SK-N-SH (cell line): ENCODE measurements at places on chromosomes 12 and 14.

DNA sequence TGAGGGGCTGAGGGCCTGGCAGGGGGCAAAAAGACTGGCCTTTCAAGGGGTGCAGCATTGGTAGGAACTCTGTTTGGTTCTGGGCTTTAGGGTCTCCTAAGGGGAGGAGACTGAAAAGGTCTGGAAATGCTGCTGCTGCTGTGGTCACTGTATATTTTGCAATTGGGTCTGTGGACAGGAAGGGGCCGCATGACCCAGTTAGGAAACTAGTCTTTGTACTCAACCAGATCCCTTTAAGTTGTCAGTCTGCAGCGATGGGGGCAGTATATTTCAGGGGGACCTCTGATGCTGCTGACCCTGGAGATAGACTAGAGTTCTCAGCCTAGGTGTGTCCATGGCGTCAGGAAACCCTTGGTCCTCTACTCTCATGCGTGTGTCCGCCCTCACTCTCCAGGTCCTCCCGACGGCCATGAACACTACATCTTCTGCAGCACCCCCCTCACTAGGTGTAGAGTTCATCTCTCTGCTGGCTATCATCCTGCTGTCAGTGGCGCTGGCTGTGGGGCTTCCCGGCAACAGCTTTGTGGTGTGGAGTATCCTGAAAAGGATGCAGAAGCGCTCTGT, 4.0 kb downstream of the LTB4R start:
- DNase-seq, result no peak

DNA sequence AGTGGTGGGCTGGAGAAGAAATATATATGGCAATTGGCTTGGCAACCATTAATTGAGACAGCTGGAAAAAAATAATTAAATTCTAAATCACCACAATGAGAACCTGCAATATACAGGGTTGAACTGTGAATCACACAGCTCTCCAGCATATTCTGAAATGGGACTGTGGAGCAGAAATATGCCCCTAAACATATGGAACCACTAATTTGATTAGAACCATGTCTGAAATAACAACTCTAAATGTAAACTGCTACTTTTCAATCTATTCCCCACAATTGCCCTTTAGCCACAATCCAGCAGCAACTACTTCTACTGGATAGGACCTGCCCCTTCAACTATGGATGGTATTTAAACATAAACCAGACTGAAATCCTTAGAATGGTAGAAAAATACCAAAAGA, 330.4 kb downstream of the TRHDE start:
- no peak for DNase-seq

GRCh38 chr12:15688202-15688736, 100.9 kb downstream of the EPS8 start:
- DNase-seq, result no peak

DNA sequence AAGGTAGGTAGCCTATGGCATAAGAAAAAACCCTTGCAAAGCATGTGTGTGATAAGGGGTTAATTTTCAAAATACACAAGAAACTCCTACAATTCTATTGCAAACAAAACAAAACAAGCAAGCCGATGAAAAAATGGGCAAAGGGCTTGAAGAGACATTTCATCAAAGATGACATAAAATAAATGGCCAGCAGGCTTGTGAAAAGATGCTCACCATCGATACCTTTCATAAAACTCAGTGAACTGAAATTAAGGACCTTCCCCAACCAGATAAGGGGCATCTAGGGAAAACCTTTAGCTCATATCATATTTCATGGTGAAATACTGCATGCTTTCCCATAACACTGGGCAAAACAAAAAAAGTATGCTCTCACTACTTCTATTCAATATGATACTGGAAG, 131.2 kb downstream of the PPM1H start:
- DNase-seq, result no peak

GRCh38 chr12:53725824-53726223, 1.4 kb downstream of the CALCOCO1 start:
- DNase-seq, result no peak

DNA sequence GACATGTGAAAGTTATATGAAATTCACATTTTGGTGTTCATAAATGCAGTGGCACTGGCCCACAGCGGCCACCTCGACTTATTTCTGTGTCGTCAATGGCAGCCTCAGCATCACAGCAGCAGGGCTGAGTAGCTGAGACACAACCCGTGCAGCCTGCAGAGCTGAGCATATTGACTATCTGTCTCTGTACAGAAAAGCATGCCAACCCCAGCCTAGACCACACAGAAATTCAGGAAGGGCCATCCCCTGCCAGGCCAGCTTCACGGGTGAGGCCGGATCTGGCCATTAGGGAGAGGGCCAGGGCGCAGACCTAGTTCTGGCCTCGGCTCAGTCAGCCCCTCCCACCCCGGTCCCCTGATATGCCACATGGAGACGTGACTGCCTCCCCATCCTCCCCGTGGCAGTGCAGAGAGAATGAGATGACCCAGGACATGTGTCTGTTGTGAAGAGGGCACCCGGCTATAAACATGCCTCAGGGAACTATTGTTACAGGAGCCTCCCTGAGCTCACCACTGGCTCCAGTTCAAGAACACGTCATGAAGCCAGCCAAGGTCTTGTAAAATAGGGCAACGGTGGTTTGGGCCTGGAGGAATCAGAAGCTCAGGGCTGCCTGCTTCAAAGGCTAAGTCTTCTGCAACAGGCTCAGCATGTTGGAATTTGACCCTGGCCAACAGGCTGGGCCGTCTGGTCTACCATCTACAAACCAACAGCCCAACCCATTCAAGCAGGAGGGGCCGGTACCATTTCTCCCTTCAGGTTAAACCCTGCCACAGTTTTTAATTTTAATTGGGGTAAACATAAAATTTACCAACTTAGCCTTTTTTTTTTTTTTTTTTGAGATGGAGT, 25.5 kb downstream of the SCARB1 start:
- peak; percentile 96 for DNase-seq

GRCh38 chr12:102429211-102430154, 50.9 kb downstream of the IGF1 start:
- DNase-seq, result no peak

DNA sequence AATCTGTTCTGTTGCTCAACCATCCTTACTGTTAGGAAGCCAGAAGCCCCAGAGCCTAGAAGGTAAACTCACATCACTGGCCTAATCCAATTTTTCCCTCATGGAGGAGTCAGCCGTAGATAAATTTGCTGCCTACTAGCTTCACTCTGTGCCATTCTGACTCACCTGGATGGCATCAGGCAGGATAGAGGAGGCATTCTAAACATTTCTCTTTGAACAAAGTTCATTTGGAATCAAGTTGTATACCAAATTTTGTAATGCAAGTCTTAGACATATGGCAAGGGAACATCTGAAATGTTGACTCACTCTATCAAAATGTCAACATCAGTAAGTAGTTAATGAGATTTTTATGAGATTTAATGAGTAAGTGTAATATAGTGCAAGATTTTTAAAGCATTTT, 13.6 kb upstream of the TBC1D30 start:
- DNase-seq, result no peak

DNA sequence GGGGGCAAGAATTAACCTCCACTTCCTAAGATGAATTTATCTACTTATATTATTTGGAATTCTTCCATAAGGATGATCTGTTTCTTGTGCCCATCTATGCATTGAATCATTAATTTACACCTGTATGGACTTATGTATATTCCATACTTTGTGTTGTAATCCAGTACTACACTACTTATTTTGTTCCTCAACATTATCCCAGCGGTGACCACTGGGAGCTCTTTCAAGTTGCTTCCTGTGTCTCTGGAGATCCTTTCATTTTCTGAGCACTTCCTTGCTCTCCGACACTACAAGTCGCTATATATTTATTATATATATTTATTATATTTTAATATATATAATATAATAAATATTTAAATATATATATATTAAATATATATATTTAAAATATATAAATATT, 54.9 kb upstream of the SCN8A start:
- DNase-seq, result no peak

- DNase-seq, result peak; percentile 83
Observed at GRCh38 chr14:50061664-50062437, 54.5 kb downstream of the VCPKMT start.

GRCh38 chr14:36935976-36936678, 236.3 kb downstream of the SLC25A21 start:
- no peak for DNase-seq

DNA sequence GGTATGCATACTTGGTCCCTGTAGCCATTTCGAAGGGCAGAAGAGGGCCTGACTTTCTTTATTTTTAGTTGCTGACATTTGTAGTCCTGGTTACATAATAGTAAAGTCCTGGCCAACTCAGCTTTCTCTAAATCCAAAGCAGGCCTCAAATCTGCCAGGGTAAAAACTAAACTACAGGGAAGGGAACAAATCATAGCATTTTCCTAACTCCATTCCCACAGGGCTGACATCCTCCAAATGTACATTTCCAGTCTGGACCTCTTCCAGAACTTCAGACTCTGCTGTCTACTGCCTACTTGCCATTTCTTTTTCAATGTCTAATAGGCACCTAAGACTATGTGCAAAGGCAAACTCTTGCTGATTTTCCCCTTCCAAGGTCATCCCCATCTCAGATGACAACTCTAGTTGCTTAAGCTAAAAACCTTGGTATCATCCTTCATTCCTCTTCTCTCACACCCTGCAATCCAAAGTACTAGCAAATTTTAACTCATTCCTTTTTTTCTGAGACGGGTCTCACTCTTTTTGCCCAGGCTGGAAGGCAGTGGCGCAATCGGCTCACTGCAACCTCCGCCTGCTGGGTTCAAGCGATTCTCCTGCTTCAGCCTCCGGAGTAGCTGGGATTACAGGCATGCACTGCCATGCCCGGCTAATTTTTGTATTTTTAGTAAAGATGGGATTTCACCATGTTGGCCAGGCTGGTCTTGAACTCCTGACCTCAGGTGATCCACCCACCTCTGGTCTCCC, 2.0 kb downstream of the DDIT3 start:
- no peak for DNase-seq

DNA sequence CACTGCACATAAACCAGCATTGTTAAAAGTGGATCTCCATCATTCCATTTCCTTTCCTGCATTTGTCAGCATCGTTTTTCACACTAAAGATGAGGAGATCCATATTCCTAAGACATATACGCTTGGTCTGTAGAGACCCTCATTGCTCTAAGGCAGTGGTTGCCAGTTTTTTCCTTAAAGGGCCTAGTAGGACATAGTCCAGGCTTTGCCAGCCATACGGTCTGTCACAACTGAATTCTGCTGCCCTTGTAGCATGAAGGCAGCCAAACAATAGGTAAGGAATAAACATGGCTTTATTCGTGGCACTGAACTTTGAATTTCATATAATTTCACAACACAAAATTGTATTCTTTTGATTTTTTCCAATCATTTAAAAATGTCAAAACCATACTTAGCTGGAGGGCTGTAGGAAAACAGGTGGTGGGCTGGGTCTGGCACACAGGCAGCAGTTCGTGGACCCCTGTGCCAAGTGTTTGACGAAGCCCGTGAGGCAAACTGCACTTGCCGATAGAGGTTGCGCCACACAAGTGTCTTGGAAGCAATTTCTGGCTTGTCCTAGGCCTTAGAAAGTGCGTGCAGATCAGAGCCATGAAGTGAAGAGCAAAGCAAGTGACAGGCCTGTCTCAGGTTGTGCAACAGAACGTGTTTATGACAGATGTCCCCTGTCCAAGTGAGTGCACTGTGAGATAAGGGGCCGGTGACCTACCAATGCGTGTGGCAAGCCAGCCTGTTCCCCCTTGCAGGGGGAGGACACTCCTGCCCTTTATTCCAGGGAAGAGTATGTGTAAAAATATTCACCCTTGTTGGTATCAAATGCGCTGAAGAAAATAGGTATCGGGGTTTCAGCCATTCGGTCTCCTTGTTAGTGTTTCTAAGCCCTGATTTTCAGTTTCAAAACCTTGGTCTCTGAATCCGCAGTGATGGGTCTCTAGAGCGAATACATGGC, 916 bp upstream of the CHPT1 start:
- peak; percentile 48 for DNase-seq

DNA sequence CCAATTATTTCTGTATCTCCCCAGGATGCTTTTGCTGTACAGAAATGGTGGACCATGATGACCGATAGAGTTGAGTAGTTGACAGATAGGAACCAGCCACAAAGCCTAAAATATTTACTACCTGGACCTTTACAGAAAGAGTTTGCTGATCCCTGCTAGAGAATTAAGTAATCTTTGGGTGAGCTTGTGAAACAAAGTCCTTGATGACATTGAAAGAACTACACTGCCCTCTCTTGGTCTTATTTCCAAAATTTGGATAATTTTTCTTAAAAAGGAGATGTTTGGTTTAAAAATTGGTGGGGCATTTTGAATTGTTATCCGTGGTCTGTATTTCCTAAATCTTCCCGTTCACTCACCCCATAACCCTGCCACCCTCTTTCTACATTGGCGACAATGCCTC, 13.7 kb upstream of the TCTN1 start:
- DNase-seq, result peak; percentile 30

DNA sequence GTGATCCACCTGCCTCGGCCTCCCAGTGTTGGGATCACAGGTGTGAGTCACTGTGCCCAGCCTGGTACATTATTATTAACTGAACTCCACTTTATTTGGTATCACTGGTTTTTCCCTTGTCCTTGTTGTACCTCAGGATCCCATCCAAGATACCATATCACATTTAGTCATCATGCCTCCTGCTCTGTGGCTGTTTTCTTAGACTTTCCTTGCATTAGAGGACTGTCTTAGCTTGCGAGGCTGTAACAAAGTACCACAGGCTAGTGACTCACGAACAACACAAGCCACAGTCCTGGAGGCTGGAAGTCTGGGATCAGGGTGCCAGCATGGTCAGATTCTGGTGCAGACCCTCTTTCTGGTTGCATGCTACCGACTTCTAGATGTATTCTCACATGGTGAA, 12.2 kb downstream of the KLC1 start:
- DNase-seq, result no peak

DNA sequence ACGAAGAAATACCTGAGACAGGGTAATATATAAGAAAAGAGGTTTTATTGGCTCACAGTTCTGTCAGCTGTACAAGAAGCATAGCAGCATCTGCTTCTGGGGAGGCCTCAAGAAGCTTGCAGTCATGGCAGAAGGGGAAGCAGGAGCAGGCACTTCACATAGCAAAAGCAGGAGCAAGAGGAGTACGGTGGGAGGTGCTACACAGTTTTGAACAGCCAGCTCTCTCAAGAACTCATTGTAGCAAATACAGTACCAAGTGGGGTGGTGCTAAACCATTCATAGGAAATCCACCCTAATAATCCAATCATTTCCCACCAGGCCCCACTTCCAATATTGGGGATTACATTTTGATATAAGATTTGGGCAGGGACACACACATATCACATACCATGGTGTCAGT, 8.0 kb downstream of the TMTC3 start:
- DNase-seq, result no peak
